ENCODE measurements at places on chromosomes 1 and 21. TPM values are rescaled to one million over a fixed set of nuclear protein-coding genes. Genes with fewer than 3 reads are reported as not detected.

The SYNC gene
- total RNA-seq = 15.3 TPM

The RAD54L gene
- total RNA-seq = 2.1 TPM

The CYP2J2 gene
- 2.7 TPM for total RNA-seq

The CCDC185 gene
- not detected for total RNA-seq

The KCNT2 gene
- total RNA-seq = 18.0 TPM

The PGLYRP4 gene
- 0.27 TPM for total RNA-seq

The KIAA1614 gene
- 52.6 TPM for total RNA-seq

The HSD11B1 gene
- total RNA-seq = 0.77 TPM
